GM04503 (cell line): ENCODE measurements at places on chromosomes 1 and 21.

- DNase-seq = no peak
Observed at GRCh38 chr1:40421431-40422384, 28.6 kb upstream of the ZFP69B start.

GRCh38 chr1:198128533-198128932 is 28.3 kb upstream of the NEK7 start:
- no peak for DNase-seq

GRCh38 chr1:35605071-35605866 is 32.2 kb downstream of the TFAP2E start:
- no peak for DNase-seq

DNA sequence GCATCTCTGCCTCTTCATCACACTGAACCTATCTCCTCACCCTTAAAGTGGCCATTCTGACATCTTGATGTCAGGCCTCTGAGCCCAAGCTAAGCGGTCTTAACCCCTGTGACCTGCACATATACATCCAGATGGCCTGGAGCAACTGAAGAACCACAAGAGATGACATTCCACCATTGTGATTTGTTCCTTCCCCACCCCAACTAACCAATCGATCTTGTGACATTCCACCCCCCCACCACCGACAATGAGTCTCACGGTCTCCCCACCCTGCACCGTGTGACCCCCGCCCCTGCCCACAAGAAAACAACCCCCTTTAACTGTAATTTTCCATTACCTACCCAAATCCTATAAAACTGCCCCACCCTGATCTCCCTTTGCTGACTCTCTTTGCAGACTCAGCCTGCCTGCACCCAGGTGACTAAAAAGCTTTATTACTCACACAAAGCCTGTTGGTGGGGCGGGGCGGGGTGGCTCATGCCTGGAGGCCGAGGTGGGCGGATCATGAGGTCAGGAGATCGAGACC is 21.0 kb upstream of the PINK1 start:
- DNase-seq = no peak

DNA sequence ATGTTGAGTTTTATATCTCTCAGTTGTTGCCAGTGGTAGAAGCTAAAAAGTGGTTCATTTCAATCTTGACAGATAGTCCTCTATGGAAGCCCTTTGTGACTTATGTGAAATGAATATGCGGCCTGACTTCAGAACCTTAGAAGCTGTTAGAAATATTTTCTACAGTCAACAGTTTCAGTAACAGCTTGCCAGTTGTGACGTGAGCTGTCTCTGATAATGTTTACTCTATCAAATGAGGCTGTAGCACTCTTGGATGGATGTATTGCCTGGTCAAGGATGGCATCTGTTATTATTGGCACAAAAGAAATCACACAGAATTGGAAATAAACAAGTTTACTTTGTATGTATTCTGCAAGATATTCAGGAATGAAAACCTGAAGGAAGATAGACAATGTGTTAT is 31.9 kb downstream of the SNX7 start:
- DNase-seq = no peak

GRCh38 chr1:101509370-101509769 is 272.6 kb downstream of the S1PR1 start:
- DNase-seq = no peak

GRCh38 chr1:93200086-93200620 is 19.6 kb downstream of the CCDC18 start:
- DNase-seq = no peak

DNA sequence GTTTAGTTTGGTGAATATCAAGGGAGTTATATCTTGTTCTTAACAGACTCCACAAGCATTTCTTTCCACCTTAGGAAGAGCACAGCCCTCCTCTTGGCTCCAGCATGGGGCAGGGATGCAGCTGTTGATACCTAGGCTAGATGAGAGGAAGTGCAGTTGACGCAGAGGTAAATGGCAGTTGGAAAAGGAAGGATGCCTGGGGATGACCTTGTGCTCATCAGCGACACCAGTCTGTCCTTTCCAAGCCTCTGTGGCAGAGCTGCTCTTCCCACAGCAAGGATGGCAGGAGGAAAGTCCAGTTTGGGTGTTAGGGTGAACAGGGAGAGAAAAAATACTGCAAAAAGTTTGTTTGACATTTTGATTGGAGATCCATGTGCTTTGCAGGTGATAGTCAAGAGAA is 6.2 kb downstream of the PROX1 start:
- no peak for DNase-seq

- DNase-seq = peak; percentile 82
Observed at GRCh38 chr1:201562257-201562656, 23.3 kb downstream of the NAV1 start.

DNA sequence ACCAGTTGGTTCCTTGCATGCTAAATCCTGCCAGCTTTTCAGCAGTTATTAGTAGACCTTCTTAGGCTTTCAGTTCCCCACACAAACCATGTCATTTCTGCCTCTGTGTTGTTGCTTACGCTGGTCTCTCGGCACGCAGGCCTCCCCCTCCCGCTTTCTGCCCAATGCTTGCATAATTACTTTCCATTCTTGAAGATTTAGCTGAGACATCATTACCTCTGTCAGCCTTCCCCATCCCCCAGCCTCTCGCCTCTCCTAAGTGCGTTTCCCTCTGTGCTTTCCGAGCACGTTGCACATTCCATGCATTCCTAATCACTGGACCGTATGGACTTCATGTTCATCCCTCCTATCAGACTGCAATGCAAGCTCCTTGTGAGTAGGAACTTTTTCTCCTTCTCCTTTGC is 26.8 kb downstream of the TSHB start:
- DNase-seq = peak; percentile 49

GRCh38 chr1:231964961-231965360 is 338.4 kb downstream of the DISC1 start:
- DNase-seq = no peak

- no peak for DNase-seq
Observed at GRCh38 chr1:222644636-222644980, 26.7 kb downstream of the MIA3 start.

GRCh38 chr1:165169028-165169427 is 187.5 kb downstream of the LMX1A start:
- DNase-seq = no peak

- no peak for DNase-seq
Observed at GRCh38 chr1:39262802-39263201, 58.3 kb downstream of the MACF1 start.

- no peak for DNase-seq
Observed at GRCh38 chr1:219500327-219500897, 112.5 kb downstream of the ZC3H11B start.

- DNase-seq = no peak
Observed at GRCh38 chr1:159266832-159267231, 35.3 kb upstream of the FCER1A start.

GRCh38 chr1:212814537-212815334 is 23.0 kb downstream of the TATDN3 start:
- no peak for DNase-seq

GRCh38 chr1:24964811-24965570 is 34.9 kb upstream of the RUNX3 start:
- no peak for DNase-seq

- no peak for DNase-seq
Observed at GRCh38 chr1:9592510-9593075, 3.9 kb downstream of the TMEM201 start.

DNA sequence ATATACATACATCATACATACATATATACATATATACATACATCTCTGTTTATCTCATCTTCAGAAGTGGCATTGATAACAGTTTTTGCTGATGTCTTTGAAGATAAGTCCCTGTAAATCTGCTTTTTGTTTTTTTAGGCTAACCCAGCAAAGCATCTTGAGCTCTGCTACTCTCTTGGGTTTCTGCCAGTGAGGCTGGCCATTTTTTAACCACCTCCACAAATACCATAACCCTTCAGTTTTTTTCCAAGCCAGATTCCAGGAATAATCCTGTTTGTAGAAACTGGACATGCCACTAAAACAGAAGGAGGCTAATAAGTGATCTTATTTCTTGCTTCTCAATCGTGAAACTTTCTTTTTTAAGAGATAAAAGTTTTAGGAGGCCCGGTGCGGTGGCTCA is 21.6 kb downstream of the SDHC start:
- no peak for DNase-seq

DNA sequence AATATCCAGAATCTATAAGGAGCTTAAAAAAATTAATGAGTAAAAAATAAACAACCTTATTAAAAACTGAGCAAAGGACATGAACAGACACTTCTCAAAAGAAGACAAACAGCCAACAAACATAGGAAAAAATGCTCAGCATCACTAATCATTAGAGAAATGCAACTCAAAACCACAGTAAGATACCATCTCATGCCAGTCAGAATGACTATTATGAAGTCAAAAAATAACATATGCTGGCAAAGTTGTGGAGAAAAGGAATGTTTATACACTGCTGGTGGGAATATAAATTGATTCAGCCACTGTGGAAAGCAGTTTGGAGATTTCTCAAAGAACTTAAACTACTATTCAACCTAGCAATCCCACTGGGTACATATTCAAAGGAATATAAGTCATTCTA is 25.3 kb downstream of the PIGK start:
- no peak for DNase-seq

DNA sequence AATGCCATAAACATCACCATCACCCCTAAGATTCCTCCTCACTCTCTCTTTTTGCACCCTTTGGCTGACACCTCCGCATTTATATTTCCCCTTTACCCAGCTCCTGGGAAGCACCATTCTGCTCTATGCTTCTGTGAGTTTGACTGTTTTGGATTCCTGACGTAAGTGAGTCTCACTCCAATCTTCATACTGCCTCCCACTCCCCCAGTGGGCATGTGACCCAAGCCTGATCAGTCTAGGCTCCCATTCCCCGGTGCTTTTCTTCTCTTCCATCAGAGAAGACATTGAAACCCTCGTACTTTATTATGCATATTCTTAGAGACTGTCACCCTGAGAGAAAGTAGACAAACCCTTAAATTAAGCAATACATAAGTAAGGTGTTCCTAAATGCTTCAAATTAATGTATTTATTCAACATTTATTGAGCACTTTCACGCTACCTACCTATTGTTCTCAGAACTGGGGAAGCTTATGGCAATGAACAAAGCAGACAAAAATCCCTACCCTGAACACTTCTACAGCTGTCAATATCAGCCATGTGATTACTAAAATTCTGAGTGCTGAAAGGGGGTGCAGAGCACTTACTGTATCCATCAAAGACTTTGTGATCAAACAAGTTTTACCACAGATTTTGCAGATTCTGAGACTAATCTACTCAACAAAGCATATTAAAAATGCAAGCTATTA is 43.4 kb upstream of the DIPK1A start:
- no peak for DNase-seq

- no peak for DNase-seq
Observed at GRCh38 chr21:42079008-42079938, 8.2 kb downstream of the UMODL1 start.

GRCh38 chr1:206631085-206631509 is 4.2 kb upstream of the DYRK3 start:
- no peak for DNase-seq

DNA sequence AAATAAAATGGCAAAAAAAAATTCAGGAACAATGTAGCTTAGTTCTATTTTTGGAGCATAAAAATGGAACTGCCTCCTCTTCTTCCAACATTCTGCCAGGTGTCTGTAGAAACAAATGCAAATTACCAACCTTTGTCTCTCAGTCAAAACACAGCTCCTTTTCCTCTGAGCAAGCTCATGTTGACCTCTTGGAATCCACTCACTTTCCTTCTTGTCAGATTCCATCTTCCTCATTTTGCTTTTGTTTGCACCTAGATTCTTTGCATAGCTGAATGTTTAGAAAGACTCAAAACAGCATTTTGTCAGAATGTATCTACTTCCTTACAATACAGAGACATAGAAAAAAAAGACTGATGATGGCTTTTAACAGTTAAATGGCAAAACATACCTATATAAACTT is 178.2 kb downstream of the ADGRL2 start:
- no peak for DNase-seq

- DNase-seq = no peak
Observed at GRCh38 chr1:226494092-226494609, 54.4 kb upstream of the STUM start.

- DNase-seq = no peak
Observed at GRCh38 chr1:101344745-101345144, 107.9 kb downstream of the S1PR1 start.

- DNase-seq = no peak
Observed at GRCh38 chr1:215113776-215114153, 31.2 kb downstream of the KCNK2 start.

GRCh38 chr1:70542856-70543255 is 131.8 kb downstream of the CTH start:
- no peak for DNase-seq

- no peak for DNase-seq
Observed at GRCh38 chr1:183101081-183101480, 77.9 kb downstream of the LAMC1 start.

DNA sequence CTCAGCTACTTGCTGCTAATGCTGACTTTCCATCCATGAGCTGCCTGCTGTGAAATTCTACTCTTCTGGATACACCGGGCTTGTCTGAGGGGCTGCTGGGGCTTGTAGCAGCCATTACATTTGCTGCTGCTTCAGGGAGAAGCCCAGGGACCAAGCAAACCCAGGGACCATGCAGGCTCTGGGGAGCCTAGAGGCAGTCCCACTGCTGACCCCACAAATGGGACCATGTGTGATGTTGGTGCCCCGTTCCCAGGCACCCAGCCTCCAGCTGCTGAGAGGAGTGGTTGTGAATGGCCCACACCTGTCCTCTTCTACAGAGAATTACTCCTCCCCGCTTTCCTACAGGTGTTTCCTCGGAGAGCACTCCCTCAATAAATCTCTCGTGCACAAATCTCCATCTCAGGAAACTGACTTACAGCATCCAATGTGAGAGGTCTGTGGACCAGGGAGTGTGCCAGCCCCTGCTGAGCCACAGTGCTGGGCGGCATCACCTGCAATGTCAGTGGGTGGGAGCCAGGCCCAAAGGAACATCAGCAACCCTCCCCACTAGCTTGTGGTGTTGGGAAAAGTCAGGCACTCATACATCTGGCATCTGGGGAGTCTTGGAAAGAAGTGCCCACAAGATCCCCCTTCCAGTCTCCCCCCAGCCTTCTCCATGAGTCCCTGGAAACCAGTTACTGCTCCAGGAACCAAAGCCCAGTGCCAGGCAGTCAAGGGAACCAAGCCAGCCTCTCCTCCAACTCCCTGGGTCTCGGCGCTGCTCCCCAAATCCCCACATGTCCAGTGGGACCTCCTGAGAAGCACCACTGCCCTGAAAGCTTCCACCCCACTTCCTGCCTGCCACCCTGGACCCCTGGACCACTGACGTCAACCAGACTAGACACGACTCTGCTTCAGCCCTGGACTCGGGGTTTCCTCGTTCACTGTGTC is 65.1 kb downstream of the TCP10L start:
- DNase-seq = no peak

- DNase-seq = no peak
Observed at GRCh38 chr1:212683357-212683722, 16.3 kb downstream of the BATF3 start.

DNA sequence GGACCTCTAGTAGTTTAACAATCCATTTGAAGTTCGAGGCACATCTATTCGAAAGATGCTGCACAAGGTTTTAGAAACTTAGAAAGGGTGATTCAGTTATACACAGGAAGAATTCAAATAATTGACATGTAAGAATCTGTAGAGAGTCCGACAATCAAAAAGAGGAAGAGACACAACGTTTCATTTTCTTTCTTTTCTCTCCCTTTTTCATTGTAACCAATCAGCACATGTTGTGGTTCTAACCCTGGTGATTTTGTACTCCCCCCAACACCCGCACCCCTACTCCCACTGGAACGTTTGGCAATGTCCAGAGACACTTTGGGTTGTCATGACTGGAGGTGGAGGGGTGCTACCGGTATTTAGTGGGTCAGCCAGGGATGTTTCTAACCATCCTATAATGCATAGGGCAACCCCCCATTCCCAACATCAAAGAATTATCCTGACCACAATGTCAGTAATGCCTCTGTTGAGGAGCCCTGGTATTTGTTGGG is 4.9 kb downstream of the TGFB2 start:
- no peak for DNase-seq
